ENCODE measurements at places on chromosomes 3 and 15.

- no peak for DNase-seq
Measured at GRCh38 chr3:45953536-45953935, 10.3 kb downstream of the CXCR6 start.

DNA sequence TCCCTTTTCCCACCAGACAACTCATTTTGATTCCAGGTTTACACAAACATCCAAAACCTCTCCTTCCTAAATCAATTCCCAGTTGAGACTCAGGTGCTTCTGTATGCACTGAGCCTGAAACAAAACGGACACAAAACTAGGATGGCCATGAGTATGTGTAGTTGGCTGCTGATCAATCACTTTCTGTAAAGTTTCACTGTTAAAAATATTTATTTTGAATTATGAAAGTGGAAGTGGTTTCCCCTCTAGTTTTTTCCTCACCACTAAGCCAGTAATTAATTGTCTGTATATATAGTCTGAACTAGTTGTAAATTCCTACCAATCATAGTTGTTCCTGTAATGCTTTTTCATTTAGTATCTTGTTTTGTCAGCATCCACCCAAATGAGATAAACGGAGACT, 51.7 kb upstream of the TSPAN3 start:
- DNase-seq, result no peak

DNA sequence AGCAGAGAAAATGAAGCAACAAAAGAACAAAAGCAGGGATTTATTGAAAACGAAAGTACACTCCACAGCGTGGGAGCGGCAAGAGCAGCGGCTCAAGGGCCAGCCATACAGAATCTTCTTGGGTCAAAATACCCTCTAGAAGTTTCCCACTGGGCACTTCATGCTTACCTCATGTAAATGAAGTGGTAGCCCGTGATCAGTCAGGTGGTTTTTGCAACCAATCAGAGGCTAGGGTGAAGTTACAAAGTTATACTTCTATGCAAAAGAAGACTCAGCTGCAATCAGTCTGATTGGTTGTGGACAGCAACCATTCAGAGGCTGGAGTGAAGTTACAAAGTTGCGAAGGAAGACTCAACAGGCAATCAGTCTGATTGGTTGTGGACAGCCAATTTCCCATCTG, 37.8 kb upstream of the TRH start:
- no peak for DNase-seq

DNA sequence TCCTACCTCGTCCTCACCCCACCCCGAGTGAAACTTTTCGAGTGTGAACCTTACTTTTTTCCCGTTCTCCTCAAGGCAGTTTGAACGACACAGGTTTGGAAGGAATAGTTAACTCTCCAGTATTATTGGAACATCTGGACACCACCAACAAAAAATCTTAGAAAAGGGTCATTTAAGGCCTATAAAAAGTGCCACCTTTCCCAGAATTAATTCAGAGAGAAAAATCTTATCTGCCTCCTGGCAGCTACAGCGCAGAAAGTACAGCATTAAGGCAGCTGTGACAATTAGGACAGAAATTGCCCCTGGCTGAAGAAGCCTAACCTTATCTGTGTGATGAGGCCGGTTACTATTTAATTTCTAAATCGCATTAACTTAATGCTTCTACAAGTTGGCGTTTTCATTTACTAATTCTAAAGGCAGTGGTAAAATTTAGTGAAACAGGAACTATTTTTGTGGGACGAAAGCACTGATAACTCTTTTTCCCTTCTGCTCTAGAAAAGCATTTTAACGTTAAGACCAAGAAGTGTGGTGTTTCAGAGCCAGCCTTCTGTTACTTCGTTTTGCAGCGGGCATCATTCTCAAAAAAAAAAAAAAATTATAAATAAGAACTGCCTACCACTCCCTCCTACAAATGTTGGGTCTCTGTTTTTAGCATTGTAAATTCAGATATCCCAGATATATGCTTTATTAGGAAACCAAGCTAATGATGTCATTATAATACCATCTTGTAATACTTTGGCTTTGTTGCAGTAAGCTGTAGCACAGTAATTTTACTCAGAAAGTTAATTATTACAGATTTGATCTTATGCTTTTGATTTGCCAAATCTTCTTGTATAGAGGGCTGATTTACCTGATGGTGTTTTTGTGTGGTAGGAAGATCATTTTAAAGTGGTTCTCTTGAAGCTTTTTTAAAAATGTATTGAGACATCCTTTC, 1.4 kb downstream of the ATP11B start:
- no peak for DNase-seq

- no peak for DNase-seq
Measured at GRCh38 chr15:49075881-49076280, 29.6 kb upstream of the SECISBP2L start.

DNA sequence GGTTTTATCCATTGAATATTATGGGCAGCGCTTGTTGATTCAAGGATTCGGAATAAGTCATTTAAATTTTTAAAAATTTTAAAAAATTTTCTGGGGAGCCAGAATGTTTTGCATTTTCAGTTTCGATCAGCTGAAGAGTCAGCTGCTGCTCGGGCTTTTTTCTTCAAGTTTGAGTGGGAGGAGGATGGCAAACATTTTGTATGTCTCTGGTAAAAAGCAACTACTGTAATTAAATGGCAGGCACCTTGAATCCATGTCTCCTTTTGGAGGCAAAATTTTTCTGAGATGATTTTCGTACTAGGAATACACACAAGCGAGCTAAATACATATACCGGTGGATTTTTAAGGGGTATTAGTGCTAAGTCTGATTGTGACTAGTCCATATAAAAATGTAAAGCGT, 612 bp downstream of the C3orf38 start:
- DNase-seq, result no peak

DNA sequence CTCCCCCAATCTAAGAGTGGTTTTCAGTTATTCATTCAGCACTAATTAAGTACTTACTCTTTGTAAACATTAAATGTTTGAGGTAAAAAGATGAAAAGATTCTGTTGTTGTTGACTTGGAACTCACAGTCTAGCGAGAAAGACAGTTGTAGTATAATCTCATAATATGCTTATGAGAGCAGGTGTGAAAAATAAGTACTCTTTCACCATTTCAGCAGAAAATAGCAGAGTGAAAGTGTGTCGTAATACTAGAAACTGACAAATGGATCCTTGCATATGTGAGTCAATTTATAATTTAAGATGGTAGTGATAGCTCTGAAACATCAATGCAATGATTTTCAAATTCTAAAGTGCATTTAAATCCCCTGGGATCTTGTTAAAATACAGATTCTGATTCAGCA, 618.8 kb upstream of the CCDC54 start:
- DNase-seq, result no peak

GRCh38 chr15:41814534-41814933, 13.4 kb upstream of the JMJD7 start:
- DNase-seq, result no peak

DNA sequence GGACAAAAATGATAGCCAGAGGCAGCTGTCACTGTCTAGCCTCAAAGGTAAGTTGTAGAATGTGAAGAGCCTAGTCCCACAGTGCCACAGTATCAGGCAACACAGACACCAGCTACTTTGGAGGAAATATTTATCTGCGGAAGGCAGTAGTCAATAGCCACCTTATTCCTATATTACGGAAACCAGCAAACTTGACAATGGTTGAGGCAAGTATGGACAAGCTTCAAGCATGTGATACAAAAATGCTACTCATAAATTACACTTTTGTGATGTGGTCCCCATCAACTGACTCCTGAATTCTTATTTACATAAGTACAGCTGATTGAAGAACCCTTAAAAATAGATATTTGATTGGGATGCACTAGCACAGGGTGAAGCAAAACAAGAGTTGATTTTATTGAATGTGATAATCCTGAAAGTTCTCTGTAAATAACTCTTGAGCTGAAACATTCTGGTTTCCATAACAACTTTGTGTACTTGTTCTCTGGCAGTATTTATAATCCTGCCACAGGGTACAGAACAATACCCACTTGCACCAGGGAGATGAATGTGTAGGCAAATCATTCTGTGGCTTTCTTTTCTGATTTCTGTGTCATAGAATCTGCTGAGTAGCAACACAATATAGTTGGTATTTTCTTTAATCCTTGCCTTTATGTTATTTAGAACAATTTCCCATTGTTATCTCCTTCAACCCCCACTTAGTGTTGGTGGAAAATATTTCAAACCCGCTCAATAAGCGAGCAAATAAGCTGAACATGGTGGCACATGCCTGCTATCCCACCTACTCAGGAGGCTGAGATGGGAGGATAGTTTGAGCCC, at the start of gene ANKUB1:
Gene ANKUB1, minus strand, starts transcription at position 103 of the 819 bp plus-strand sequence. CDS start 188 bp downstream, outside the sequence.
- no peak for DNase-seq

DNA sequence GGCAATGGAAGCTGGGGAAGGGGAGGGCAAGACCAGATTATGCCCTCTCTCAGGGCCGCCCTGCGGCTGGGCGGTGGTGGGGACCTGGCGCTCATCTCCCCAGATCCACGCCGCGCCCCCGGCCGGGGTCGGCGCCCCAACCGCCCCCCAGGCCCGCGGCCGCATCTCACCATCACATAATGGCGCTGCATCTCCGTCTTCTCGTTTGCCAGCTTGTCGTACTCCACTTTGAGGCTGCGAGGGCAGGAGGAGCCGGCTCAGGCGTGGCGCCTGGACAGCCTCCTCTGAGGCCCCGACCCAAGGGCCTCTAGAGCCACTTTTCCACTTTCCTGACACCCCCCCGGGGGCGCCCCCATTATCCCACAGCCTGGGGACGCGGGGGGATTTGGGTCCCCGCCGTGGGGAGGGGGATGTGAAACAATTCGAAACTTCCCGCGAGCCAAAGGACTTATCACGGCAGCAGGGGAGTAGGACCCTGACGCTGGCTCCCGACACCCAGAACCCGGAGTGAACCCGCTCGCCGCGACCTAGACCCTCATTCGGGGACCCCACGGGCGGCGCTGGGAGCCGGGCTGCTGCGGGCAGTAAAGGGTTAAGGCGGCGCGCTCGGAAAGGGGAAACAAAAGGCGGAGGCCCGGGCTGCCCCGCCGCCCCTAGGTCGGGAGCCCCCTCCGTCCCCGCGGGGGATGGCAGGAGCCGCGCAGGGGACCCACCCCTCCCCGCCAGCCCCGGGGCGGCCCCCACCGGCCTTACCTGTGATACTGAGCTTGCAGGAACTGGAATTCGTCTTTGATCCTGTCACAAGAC, 2.1 kb downstream of the TLE3 start:
- DNase-seq, result peak; percentile 41

DNA sequence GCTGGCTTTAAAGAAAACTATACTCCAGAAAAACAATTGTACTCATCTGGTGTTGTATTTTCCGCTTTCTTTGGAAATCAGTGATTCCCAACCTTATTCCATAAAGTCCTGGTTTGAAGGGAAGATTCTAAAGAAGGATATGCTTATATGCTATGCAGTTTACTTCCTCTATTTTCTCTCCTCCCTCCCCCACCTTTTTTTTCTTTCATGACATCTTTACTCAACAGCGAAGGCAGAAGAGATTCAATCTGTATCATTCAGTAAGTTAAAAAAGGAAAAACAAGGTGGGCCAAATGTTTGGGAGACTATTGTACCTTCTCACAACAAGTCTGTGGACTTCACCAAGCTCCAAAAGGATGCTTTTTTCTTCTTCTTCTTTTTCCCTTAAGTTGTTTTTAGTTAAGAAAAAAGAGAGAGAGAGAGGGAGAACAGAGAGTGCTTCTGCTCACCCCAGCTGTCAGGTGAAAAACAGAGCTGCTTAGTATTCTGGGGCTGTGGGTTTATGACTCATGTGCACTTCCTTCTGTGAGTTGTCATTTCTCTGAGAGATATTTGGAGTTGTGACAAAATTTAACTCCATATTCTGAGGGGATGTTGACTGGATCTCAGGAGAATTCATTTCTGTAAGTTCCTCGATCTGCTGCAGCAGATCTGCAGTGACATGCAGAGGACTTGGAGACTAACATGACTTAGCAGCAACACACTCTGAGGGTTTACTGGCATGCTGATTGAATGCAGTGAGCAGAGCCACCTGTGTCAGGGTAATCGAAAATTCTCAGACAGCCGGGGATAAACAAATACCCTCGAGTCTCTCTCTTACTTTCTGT, 70.7 kb downstream of the SSR3 start:
- DNase-seq, result peak; percentile 34

- DNase-seq, result no peak
Measured at GRCh38 chr15:26146202-26146601, 283.1 kb upstream of the ATP10A start.

- DNase-seq, result no peak
Measured at GRCh38 chr15:41804361-41804760, 23.5 kb upstream of the JMJD7 start.

DNA sequence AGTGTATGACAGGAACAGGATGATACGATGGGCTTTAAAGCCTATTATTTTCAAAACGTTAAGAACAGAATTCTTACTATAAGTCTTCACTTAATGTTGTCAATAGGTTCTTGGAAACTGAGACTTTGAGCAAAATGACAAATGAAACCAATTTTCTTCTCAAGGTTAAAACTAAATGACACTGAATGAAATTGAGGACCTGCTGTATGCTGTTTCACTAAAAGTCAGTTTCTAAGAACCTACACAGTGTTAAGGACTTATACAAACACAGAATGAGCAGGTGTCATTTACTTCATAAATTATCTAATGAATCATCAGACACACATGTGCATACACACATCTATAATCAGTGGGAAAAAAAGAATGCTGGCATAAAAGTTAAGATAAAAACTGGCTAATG, 106.9 kb downstream of the RFTN1 start:
- DNase-seq, result no peak

DNA sequence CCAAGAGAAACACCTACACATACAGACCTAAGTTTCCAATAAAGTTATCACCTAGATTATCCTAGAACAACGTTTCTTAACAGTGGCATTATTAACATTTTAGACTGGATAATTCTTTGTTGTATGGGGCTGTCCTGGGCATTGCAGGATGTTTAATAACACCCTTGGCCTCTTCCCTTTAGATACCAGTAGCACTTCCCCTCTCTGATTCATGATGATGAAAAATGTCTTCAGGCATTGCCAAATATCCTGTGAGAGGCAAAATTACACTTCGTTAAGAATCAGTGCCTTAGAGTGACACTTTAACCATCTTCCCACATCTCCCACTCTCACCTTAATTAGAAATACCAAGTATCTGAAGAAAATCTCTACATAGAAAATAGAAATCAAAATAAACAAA, 352.6 kb downstream of the CGGBP1 start:
- DNase-seq, result no peak

DNA sequence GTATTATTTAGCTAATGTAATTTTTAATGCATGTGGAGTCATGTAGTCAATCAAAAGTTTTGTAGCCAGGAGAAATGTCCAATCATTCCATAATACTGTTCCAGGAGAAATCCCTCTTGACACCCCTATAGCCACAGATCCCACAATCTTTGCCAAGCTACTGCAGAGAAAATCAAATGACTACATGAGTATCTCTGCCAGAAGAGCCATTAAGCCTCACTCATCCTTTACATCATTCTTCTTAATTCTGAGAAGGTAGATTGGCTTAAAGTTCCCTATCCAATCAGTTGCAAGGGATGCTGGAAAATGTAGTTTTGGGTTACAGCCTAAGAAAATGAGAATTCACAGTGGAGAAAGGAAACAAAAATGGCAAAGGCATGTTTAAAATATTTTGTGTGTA, 502.1 kb downstream of the ZBBX start:
- DNase-seq, result no peak

- no peak for DNase-seq
Measured at GRCh38 chr15:93050648-93051047, 38.4 kb downstream of the RGMA start.

GRCh38 chr3:136885357-136886213, 23.6 kb downstream of the NCK1 start:
- DNase-seq, result no peak
